Activated effector memory CD4-positive, alpha-beta T cell treated with Interleukin-2 at 50 U/mL for 16 hours (primary cell): ENCODE measurements at places on chromosomes 4 and X.
A peak's percentile ranks its signal among the peaks of the same experiment; 100 is the strongest.

DNA sequence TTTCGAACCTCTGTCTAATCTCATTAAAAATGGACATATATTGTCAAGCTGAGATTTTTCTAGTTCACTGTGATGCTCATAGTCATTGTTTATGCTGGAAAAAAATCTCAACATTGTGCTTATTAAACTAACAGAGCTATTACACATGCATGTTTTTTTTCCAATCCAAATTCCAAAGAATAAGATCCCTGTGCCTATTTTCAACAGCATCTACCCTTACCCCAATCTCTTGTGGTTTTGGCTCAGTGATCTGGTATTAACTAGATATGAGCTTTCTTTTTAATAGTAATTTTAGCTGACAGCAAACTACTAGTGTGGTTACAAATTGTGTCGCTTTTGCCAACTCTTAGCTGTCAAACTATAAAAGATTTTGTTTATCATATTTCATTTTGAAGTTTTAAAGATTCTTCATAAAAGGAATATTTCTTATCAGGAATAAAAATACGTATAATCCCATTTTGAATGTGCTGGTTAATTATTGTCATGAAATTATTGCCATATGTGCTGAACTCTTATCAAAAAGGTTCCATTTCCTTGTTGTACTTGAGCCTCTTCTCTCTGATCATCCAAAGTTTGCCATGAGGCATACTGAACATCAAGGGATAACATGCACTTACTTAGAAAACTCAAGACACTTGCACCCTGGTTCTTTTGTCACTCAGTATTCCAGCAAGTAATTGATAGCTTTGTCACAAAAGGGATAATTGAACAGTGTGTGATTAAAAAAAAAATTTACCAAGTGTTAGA is 241.2 kb downstream of the ARHGAP24 start:
- no peak for DNase-seq

- no peak for DNase-seq
Measured at GRCh38 chr4:106875340-106875739, 160.8 kb downstream of the DKK2 start.

DNA sequence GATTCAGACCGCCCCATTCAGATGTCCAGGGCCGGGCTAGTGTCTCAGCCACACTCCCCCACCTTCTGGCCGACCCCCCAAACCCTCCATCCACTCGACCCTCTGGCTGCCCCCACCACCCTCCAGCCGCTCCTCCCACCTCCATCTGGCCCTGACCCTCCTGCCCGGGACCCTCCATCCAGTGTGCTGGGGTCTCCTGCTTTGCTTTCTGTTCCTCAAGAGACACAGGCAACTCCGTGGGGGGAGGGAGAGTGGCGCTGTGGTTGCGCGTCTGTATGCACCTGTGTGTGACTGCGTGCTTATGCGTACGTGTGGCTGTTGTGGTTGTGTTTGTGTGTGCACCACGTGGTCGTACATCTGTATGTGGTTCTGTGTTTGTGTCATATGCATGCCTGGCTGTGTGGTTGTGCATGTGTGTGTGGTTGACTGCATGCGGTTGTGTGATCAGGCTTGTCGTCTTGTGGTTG is 33.3 kb downstream of the CPLX1 start:
- peak; percentile 24 for DNase-seq

DNA sequence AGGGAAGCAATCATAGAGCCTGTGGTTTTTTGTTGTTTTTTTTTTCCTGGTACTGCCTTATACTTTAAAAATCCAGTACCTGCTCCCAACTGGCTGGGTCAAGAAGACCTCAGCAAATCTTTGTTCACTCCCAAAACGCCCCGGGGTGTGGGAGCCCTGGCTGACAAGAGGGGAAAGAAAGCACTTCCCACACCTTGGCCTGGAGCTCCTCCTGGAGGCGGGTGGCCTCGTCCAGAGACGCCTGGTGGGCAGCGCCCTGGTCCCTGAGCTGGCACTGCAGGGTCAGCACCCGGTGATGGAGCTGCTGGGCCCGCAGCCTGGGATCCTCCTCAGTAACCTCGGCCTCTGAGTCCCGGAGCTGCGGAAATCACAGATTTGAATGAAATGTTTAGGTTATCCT is 38.2 kb downstream of the C4orf50 start:
- no peak for DNase-seq

DNA sequence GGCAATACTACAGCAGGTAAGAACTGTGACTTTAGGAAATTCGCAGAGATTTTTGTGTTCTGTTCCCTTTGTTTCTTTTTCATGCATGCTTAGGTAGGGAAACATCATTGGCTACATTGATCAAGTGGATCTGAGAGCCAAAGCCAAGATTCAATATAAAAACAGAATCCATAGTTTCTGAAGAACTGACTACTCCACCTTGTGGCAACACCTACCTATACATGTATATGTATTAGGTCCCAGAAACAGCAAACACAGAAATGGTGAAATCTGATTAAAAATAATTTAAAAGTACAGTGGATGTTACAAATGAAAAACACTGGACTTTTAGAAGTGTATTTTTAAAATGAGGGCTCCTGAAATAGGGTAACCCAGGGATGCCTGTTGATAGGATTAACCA is 322.6 kb upstream of the MAOA start:
- no peak for DNase-seq

DNA sequence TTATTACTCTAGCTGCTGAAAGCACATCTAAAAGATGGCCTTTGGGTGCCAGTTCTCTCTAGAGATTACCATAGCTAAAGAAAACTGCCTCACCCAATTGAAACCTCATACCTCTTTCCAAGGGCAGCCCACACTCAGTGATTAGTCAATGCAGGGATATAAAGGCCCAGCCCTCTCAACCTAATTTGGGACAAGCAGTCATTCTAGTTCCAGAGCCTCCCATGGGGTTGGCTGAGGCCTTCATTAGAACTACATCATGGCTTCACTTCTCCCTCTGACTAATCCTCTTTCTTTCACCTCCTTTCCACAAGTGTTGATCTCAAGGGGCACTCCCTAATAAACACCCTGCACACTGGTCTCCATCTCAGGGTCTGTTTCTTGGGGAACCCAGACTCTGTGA is 38.5 kb upstream of the C1GALT1C1 start:
- no peak for DNase-seq

DNA sequence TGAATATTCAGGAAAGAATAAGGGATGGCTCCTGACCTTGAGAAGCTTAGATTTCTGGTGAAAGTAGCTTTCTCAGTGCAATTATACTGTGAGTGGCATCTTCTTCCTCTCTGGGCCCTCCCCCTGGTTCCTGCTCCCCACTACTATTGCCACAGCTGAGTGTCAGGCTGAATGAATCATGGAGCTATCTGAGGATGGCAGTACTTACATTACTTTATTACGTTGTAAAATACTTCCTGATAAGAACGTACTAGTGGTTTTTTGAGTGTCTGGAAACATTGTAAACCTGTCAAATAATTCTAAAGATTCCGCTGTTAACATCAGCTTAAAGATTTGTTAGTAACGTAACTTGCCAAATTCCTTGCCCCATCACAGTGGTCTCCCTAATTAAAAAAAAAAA is 36.2 kb downstream of the ARHGAP10 start:
- no peak for DNase-seq
